ENCODE measurements at places on chromosomes 6 and 20.

GRCh38 chr6:41337709-41338108, 2.3 kb downstream of the NCR2 start:
- DNase-seq = no peak

DNA sequence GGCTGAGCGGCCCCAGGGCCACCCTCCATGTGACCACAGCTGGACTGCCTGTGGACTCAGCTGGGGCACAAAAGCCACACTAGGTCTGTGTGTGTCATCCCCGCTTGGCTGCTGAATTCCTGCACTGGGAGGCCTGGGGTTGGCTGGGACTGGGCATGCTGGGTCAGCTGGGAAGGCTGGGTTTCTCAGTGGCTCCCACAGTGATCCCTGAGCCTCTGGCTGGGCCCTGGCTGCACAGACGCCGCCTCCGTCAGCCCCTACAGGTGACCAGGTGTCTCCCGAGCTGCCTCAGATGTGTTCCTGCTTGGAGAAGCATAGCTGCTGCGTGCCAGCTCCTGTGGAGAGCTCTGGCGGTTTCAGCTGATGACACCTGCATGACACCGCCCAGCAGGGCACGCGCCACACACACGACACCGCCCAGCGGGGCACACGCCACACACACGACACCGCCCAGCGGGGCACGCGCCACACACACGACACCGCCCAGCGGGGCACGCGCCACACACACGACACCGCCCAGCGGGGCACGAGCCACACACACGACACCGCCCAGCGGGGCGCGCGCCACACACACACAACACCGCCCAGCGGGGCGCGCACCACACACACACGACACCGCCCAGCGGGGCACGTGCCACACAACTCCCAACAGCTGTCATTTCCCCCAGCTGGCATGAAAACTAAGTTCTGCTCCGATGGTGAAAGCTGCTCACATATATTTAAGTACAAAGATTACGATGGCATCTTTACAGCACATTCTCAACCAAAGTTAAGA, 88.8 kb downstream of the TAF4 start:
- DNase-seq = no peak

DNA sequence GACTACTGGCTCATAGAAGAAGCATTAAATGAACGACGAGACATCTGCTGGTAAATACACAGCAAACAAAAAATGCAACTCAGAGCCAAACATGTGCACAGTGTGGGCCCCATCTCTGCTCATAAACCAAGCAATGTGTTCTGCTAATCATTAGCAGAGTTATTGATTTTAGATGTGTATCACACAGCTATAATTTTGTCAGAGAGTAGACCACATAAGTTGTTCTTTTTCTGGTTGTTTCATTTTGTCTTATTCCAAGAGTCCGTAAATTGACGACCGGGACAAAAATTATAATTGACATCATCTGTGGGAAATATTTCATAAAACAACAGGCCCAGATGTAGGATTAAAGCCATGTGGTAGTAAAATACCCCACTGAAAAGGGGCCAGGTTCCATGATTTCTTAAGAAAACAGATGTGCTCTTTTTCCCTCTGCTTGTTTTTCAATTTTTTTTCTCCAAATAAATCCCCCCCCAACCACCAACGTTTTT, 423.6 kb downstream of the HAO1 start:
- no peak for DNase-seq

DNA sequence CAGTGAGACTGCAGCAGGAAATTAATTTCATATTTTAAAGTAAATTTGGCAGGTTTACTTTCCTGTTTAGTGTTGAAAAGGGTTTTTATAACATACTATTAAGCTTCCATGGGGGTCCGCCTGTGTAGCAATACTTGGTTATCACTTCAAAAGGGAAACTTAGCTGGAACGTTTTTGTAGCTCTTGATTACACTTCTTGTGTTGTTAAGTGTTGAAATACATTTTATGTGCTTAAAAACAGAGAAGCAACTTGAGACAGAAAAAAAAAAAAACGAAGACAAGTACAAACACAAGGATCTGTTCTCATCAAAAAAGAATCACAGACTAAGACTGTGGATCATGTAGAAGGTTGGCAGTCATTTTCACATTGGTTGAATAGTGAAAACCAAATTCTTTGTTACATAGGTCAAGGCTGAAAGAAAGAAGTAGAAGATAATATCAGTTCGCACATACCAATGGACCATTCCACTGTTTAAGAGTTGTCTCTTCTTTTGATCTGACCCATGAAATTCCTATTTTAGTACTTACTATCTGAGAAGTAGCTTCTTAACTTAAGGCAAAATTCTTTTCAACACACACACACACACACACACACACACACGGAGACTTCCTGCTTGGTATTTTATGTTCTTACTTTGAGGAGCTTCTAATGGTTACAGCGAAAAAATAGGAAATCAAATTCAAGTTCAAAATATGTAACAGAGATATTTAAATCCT, 113.9 kb upstream of the SLC35B3 start:
- no peak for DNase-seq

- DNase-seq = peak; percentile 77
These were observed 725 bp downstream of the OSER1 start for GRCh38 chr20:44209686-44210405.

GRCh38 chr6:38599966-38600550, 39.7 kb downstream of the BTBD9 start:
- DNase-seq = no peak

GRCh38 chr6:18328540-18328939, 58.6 kb upstream of the RNF144B start:
- no peak for DNase-seq

GRCh38 chr6:55101157-55101556, 73.2 kb upstream of the HCRTR2 start:
- DNase-seq = no peak

- DNase-seq = peak; percentile 90
These were observed 219.2 kb upstream of the SGK1 start for GRCh38 chr6:134537146-134537555.

- no peak for DNase-seq
These were observed 85.0 kb downstream of the SRC start for GRCh38 chr20:37430778-37431460.

GRCh38 chr20:278607-279571, 11.7 kb downstream of the C20orf96 start:
- DNase-seq = no peak

GRCh38 chr20:19621072-19621471, 137.0 kb upstream of the RIN2 start:
- no peak for DNase-seq

- DNase-seq = peak; percentile 92
These were observed 5.1 kb upstream of the ADAM33 start for GRCh38 chr20:3686867-3687321.

GRCh38 chr6:30942338-30943060, 1.7 kb downstream of the MUCL3 start:
- peak; percentile 90 for DNase-seq

DNA sequence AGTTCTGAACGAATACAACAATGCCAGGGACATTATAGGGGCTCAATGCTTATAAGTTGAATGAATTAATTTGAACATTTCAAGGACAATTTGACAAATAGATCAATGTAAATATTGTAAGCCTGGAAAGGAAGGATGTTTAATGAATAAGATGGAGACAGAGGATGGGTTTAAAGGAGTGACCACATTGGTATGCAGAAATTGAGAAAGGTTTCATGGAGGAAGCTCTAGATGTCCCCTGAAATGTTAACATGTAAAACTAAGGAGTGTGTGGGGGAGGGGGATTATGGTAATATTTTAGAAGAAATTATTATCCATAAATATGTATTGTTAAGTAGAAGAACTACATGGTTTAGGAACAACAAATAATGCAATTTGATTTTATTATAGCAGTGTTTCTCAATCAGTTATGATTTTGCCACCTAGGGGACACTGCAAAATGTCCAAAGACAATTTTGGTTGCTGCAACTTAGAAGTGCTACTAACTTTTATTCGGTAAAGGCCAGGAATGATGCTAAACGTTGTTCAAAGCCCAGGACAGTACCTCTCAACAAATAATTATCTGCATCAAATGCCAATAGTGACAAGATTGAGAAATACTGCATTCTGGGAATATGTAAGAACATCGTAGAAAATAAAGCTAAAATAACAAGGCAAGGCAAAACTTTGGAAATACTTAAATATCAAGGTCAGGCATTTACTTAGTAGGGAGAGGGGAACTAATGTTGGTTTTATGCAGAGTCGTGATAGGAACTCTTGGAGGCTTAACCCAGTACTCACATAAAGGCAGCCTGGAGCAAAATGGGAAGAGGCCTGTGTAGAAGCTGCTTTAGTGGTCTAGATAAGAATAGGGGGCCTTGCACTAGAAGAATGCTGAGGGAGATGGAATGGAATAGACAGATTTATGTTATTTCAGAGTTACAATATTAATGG, 686.9 kb upstream of the CITED2 start:
- no peak for DNase-seq

GRCh38 chr20:1438361-1438760, 28.3 kb downstream of the NSFL1C start:
- no peak for DNase-seq

DNA sequence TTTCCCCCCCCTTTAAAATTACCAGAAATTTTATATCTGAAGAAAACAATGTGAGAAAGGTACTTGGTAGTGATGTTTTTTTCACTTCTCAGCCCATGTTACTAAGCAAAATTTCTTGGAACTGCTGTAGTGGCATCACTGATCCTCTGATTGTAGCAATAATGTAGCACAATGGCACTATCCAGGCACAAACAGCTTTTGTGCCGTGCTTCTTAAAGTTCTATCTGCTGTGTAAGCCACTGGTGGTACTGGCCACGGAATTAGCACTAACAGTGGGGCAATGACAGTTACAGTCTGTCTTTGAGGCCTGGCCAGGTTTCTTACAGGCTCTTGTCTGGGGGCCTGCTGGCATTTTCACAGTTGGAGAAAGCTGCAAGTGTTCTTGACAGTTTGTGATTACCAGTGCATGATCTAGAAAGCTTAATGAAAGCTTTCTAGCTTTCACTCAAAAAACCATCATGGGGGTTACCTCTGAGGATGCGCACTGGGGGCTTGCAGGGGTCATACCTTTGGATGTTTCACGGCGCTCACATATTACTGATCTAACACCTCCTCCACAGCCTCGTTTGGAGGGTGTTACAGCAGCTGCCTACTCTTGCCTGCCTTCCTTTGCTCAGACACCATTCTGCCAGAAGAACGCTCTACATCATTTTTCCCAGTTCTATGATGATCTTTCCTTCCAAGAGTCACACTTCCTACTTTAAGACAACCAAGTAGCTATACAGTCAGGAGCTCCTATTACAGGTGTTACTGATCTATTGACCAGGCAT, 58.4 kb upstream of the ARMH2 start:
- DNase-seq = no peak

- no peak for DNase-seq
These were observed 1.9 kb upstream of the NECAB3 start for GRCh38 chr20:33676121-33676520.

DNA sequence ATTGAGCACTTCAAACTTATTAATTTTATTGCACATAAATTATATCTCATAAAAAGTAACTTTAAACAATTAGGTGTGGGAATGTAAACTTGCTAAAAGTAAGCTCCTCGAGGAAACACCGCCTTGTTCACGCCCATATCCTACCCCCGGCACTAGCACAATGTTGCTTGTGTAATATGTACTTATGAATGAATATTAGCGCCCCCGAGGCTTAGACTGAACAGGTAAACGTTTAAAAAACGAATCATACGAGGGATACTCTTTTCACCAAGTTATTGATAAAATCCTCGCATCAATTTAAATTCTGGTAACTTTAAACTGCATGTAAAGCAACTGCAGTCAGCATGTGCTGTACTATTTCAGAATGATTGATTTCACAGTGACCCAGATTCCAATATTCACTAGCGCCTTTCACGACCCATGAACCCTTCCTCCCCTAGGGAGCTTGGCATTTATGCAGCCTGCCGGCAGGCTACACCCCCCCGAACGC, 637 bp downstream of the TFB1M start:
- DNase-seq = no peak

- peak; percentile 86 for DNase-seq
These were observed 3.9 kb downstream of the SYTL3 start for GRCh38 chr6:158653577-158654354.

DNA sequence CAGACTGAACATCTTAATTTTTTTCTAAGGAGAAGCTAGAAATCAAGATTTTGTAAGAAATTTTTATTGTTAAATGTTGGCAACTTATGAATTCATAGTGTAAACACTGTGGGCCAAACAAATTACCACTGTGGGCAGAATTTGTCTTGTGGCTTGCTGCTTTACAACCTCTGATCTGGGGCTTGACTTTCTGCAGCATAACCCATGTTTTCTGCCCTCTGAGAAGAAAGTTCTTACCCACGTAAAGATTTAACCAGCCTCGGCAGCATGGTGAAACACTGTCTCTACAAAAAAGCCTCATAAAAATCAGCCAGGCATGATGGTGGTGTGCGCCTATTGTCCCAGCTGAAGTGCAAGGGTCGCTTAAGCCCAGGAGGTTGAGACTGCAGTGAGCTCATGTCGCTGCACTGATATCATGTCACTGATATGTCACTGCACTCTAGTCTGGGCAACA, 12.9 kb downstream of the ITCH start:
- DNase-seq = no peak

- DNase-seq = no peak
These were observed 107.1 kb downstream of the AHI1 start for GRCh38 chr6:135390458-135390857.

GRCh38 chr6:158879180-158879579, 60.0 kb upstream of the EZR start:
- DNase-seq = peak; percentile 58

DNA sequence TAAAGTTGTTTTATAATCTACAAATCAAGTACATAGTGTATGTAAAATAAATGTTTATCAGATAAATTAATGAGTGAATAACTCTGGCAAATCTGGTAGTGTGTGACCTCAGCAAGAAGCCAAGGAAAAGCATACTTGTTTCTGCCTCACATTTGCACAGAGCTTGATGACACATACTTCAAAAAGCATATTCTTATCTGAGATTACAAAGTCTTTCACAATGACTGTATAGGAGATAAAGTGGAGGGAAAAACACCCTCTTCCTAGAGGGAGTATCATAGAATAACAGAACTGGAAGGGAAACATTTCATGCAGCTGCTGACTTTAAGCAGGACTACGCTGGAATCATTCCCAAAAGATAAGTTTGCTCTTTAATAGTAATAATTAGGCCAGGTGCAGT, 28.1 kb upstream of the AKAP7 start:
- peak; percentile 55 for DNase-seq

DNA sequence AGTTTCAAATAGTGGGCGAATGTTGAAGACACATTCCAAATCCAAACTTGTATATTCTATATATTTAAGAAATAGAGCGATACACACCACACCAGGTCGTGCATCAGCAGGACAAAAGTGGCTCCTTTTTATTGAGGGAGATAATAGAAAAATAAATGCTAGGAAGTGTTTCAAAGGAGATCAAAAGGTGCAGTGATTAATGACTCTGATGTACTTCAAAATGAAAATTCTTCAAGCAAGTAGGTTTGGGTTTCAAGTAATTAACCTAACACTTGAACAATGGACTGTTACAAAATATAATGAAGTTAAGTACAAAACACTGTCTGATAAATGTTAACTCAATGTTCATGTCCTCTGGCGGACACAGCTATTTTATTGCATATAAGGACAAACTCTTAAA, 185.9 kb downstream of the BTBD9 start:
- DNase-seq = no peak
